Activated CD8-positive, alpha-beta memory T cell treated with anti-CD3 and anti-CD28 coated beads, Interleukin-2, amount 10 ng/mL, durations not matched to agents 7 days and 5 days (primary cell): ENCODE measurements at places on chromosomes 7 and 10. TPM values are rescaled to one million over a fixed set of nuclear protein-coding genes. Genes with fewer than 3 reads are reported as not detected.

Gene NPTX2
- not detected for total RNA-seq

Gene ADCY1
- total RNA-seq = 1.3 TPM

Gene SRGN
- 616 TPM for total RNA-seq

Gene FXYD4
- not detected for total RNA-seq

Gene PTPRN2
- 3.2 TPM for total RNA-seq

Gene POM121C
- total RNA-seq = 73.6 TPM

Gene FANK1
- total RNA-seq = 0.49 TPM

Gene TSPAN15
- total RNA-seq = 4.2 TPM

Gene TCTN3
- total RNA-seq = 69.2 TPM

Gene ARMC3
- total RNA-seq = not detected

DNA sequence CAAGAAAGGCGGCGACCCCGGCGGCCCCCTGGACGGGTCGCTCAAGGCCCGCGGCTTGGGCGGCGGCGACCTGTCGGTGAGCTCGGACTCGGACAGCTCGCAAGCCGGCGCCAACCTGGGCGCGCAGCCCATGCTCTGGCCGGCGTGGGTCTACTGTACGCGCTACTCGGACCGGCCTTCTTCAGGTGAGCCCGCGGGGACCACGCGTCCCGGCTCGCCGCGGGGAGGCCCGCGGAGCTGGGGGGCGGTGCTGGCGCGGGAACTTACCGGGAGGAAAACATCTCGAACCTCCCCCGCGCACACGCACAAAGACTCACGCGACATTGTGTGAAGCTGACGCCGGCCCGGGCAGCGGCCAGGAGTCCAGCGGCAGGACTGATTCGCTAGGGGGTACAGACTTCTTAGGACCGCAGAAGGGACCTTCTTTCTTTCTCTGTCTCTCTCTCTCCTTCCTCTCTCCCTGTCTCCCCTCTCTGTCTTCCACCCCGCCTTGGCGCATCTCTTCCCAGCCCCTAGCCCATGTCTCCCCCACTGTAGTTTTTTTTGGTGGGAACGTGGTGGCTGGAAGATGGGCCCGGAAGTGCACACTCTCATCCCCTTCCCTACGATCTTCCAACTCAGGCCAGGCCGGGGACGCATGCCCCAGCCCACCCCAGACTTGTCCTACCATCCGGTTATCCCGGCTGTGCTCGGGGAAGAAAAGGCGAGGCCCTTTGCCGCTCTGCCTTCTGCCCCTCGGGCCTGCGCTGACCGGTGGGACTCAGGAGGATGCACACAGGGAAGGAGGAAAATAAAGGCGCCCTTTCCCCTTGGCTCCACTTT, 1.2 kb downstream of the EN2 start:
- DNase-seq = no peak

- DNase-seq = no peak
Observed at GRCh38 chr10:7855205-7855604, 36.9 kb downstream of the TAF3 start.

- DNase-seq = peak; percentile 62
Observed at GRCh38 chr7:129612112-129613015, 844 bp downstream of the NRF1 start.

- DNase-seq = no peak
Observed at GRCh38 chr7:136294977-136295376, 317.8 kb upstream of the MTPN start.

GRCh38 chr10:17273403-17273802, 45.4 kb downstream of the VIM start:
- no peak for DNase-seq

- peak; percentile 32 for DNase-seq
Observed at GRCh38 chr10:47025540-47026300, 114.5 kb downstream of the PTPN20 start.

DNA sequence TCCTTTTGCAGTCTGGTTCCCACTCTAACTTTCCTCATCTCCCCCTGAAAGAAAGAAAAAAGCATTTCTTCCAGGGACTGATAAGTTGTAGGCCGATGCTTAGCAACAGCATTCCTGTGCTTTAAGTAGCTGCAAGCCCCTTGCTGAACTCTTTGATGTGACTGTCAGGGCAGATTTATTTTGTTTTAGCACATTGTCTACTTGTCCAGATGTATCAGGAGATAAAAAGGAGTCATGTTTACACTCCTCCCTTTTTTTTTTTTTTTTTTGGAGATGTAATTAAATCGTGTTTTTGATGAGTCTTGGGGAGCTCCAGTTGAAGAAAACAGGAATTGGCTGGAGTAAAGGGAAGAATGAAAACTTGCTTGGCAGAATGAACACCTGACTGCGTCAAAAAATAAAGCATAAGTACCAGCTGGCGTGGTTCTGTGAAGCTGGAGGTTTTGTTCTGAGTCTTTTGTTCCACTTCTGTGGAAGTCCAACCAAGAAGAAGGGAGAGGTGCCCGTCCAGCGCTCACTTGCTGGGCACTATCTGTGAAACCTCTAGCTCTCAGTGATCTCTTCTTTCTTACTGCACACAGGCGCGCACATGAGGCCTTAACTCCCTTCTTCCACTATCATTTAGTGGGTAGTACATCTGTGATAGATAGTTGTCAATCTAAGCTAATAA, 871.7 kb downstream of the LRMDA start:
- DNase-seq = no peak

DNA sequence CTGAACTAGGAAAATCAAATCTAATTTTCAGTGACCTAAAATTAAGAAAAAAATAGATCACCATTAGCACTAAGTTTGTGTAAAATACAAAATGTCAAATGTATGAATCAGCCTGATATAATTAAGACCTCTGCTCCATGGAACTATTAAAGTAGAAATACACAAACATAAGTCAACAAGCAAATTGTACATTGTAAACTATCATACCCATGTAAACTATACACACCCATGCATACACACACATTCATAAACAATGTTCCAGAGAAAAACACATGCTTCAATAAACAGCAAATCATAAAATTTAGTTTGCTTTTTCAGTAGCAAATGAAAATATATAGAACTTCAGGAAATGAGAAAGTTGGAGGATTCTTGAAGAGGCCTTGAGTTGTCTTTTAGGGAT, 199.7 kb upstream of the VSTM2A start:
- no peak for DNase-seq

DNA sequence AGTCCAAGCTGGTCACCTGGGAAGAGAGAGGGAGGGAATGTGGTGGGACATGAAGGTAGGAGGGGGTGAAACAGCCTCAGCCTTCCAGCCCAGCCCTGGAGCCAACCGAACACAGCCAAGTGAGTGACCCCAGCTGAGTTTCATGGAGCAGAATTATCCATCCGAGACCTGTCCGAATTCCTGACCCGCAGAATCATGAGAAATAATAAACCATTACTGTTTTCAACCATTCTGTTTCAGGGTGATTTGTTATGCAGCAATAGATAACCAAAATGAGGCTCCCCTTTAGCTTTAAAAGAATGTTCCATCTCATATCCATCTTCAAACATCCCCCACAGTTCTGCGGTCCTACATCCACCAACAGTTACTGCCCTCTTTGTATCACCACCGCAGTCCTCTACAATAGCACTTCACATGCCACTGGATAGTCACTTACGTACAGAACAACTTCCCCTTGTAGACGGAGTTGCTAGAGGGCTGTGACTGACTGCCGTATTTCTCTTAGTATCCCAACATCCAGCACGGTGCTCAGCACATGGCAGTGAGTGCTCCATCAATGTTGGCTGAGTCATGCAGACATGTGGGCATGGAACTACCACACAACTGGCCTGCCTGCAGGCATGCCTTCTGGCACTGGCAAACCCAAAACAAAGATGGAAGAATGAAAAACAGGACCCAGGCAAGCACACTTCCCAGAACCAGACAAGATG, 18.5 kb downstream of the KIAA1549 start:
- DNase-seq = no peak

DNA sequence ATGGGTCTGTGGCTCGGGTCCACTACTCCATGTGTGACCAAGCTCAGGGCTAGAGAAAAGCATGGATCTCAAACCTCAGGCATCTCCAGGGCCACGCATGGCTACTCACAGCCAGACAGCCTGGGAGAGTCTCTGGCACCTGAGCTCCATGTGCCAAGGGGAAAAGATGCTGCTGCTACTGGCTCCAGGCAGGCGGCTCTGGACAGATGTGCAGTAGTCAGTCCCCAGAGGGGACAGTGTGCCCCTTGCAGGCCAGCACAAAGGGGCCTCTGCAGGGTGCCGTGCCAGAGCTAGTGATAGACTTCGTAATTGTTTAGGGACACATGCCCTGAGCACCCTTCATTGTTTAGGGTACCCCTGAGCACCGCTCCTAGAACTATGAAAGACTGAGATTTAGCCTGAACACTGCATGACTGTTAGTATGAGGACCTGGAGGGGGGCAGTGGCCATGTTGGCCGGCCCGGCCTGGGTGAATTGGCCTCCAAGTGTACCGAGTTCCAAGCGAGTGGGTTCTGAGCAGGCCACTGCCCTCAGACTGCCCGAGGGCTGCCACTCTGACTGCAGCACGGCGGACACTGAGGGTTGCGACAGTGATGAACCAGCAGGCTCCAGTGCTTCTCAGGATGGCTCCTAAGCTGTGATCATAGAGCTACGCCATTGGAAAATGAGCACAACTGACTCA, 80.7 kb downstream of the TCERG1L start:
- DNase-seq = no peak

GRCh38 chr10:4195213-4195612, 410.2 kb upstream of the KLF6 start:
- no peak for DNase-seq

DNA sequence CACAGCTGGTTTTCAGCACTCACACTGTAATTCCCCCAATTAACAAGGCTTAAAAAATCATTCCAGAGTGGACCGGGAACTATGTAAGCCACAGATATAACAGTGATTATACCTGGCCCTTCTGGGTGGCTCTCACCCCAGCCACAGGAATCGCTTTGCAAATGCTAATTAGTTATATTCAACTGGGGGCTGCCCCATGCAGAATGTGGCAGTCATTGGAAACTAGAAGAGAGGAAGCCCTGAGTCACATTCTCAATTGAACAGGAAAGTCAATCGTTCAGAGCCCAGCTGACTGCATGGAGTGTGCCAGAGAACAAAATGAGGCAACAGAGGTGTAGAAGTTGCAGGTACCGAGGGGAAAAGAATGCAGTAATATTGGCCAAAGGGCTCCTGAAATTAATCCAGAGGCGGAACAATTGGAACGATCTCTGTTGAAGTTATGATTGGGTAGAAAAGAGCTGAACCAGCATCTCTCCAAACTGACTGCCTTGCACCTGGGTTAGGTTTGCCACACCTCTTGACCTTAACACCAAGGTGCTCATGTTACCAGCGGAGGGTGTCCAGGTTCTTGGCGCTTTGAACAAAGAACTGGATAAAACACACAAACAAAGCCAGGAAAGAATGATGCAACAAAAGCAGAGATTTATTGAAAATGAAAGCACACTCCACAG, 909.7 kb upstream of the AUTS2 start:
- DNase-seq = no peak

GRCh38 chr7:100965045-100965722, 4.2 kb upstream of the MUC12 start:
- no peak for DNase-seq

GRCh38 chr7:151664268-151664667, 144.6 kb upstream of the RHEB start:
- no peak for DNase-seq

DNA sequence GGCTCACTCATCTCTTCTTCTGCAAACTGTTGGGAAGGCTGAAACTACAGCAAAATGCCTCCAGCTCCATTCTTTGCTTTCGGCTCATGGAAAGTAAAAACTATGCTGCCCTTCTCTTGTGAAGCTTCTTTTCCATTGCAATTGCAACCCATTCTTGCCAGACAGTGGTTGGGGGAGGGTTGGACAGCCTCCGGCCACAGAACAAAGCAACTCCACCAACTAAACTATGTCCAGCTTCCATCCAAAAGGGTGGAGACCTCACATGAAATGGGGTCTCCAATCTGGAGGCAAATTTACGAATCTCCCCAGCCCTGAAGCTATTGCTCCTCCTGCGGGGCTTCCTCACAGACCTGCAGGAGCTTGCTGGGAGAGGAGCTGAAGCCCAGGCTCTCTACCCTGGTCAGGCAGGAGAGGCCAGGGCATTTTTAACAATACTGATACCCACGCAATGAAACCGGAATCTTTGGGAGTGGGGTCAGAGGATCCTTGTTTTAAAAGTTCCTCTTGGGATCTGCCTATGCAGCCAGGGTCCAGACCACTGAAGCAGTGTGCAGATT, 549 bp downstream of the GPNMB start:
- no peak for DNase-seq

DNA sequence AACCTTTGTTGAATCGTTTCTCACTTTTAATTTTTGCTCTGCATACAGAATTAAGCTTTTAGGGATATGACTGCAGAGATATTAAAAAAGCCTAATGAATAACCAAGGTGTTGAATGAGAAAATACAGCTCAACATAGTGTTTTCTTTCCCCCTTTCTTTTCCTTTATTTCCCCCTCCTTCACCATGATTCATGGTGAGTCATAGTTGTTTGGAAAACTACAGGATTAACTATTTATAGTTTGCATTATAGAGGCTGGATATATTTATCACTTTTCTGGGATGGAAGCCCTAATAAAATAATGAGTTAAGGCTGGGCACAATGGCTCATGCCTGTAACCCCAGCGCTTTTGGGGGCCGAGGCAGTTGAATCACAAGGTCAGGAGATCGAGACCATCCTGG, 115.0 kb downstream of the DNAJB9 start:
- DNase-seq = no peak

- DNase-seq = no peak
Observed at GRCh38 chr7:157610671-157611295, 274.0 kb downstream of the DNAJB6 start.

DNA sequence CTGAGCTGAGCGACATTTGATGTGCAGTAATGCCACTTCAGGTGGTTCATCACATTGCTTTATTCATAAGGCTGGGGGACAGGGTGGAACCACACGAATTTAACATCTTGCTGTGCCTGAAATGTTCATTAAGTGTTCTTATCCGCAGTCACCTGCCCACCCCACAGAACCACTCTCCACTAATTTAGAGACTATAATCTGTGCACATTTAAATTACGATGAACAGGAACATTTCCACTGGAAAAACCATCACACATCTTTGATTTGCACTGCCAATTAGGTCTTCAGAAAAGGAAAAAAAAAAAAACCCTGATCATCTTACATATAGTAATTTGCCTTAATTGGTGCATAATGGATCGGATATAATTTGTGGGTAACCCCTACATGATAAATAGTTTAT, 2.3 kb downstream of the CDCA7L start:
- no peak for DNase-seq

DNA sequence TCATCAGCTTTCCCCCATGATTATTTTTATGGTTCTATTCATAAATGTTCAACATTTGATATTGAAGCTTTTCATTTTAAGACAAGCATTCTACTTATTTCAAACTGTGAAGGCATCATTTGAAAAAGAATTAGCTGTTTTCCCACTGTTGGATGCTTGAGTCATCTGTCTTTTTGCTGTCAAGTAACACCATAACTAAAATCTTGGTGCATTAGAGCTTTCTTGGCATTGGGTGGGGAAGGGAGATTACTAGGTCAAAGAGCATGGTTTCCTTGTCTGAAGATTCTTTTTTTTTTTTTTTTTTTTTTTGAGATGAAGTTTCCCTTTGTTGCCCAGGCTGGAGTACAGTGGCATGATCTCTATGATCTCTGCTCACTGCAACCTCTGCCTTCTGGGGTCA, 68.5 kb downstream of the CTBP2 start:
- DNase-seq = no peak

GRCh38 chr7:25823571-25823970, 328.4 kb upstream of the NFE2L3 start:
- DNase-seq = no peak

- DNase-seq = no peak
Observed at GRCh38 chr10:131997366-131998049, 15.8 kb upstream of the BNIP3 start.
